ENCODE measurements at places on chromosomes 5 and 9.

DNA sequence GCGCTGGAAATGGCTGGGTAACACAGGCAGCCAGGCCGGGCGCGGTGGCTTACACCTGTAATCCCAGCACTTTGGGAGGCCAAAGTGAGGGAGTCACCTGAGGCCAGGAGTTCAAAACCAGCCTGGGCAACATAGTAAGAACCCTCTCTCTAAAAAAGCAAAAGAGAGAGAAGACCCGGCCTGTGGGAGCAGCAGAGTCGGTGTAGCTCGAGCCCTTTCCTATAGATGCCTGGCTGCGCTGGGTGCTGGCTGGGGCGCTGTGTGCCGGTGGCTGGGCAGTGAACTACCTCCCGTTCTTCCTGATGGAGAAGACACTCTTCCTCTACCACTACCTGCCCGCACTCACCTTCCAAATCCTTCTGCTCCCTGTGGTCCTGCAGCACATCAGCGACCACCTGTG, 9.2 kb downstream of the UCK1 start:
- no peak for DNase-seq

- no peak for DNase-seq
Observed at GRCh38 chr5:171707442-171707792, 78.2 kb upstream of the SMIM23 start.

- DNase-seq, result no peak
Observed at GRCh38 chr5:50947906-50948683, 281.7 kb downstream of the PARP8 start.

GRCh38 chr5:158699298-158699880, 400.3 kb downstream of the EBF1 start:
- no peak for DNase-seq

DNA sequence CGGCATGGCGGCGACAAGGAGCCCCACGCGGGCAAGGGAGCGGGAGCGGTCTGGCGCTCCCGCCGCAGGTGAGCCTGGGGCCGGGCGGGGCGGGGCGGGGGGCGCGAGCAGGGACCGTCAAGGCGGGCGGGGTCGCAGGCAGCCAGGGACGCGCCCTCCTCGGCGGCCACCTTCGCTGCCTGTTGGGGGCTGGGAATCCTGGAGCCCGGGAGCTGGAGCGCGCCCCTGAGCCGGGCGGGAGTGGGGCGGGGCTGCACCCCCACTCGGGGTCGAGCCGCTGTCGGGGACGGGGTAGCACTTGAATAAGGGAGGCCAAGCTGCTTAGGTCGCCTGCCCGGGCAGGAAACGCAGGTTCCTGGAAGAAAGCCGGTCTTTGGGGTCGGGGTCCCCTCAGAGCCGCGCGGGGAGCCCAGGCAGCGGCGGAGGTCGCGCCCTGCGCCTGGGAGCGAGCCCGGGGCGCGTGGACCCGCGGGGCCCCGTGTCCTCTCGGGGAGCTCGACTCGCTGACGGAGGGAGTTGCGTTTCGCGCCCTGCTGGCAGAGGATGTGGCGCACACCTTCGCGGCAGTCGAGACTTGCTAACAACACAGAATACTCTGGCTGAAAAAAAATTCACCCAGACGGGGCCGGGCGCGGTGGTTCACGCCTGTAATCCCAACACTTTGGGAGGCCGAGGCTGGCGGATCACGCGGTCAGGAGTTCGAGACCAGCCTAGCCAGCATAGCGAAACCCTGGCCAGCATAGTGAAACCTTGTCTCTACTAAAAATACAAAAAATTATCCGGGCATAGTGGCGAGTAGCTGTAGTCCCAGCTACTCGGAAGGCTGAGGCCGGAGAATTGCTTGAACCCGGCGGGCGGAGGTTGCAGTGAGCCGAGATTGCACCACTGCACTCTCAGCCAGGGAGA, 552 bp downstream of the OTULINL start:
- no peak for DNase-seq

- no peak for DNase-seq
Observed at GRCh38 chr9:10875752-10876151, 262.9 kb upstream of the PTPRD start.

DNA sequence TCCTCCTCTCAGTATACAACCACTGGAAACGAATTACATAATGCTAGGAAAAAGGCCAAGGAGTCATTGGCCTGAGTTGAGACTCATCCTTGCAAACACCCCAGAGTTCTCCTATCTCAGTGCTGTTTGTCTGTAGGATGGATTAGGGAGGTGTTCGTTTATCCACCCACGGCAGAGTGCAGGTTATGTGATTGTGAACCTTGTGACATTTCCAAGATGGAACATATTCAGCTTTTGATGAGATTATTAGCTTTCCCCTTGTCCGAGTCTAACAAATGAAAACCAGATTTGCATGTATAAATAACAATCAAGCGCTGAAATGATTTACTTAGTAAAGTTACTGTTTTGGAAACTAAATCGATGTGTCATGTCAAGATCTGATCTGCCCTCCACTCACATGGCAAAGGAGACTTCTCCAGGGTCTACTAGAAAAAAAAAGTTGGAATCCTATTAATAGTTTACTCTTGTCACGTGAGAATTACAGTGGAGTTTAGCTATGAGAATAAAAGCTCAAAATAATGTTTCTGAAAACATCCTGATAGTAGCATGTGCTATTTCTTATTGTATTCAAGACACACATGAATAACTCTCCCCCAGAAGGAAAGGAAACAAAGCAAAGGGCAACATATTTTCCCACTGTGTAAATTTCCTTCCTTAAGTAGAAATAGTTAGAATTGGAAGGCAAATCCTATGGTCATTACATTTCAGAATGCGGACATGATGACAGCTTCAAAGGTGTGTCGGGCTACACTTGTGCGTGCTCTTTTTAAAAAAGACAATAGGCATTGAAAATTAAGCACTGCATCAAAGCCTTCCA, 600.4 kb downstream of the EBF1 start:
- no peak for DNase-seq

GRCh38 chr9:36053971-36054370, 17.3 kb downstream of the RECK start:
- DNase-seq, result no peak

GRCh38 chr9:33135470-33135958, 31.6 kb downstream of the B4GALT1 start:
- no peak for DNase-seq

DNA sequence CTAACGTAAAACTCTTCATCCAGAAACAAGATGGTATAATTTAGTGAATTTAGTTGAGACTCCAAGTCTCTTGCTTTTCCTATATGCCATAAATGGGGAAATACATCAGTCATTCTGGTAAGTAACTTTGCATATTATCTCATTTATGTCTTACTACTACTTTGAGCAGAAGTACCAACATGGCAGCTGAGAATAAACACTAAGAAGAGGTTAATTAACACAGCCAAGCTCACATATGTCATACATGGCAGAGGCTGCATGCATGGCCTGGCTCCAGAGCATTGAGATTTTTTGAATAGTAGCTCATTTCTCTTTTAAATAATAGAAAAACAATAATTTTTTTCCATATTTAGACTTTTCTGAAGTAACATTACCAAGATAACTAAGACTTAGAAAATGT, 54.3 kb downstream of the CERT1 start:
- no peak for DNase-seq

DNA sequence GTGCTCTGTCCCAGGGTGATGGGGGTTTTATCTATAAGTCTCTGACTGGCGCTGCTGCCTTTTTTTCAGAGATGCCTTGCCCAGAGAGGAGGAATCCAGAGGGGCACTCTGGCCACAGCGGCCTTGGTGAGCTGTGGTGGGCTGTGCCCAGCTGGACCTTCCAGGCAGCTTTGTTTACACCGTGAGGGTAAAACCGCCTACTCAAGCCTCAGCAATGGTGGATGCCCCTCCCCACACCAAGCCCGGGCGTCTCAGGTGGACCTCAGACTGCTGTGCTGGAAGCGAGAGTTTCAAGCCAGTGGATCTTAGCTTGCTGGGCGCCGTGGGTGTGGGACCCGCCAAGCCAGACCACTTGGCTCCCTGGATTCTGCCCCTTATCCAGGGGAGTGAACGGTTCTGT, 41.3 kb upstream of the C9orf72 start:
- no peak for DNase-seq

GRCh38 chr9:21758540-21758939, 43.9 kb upstream of the MTAP start:
- no peak for DNase-seq

DNA sequence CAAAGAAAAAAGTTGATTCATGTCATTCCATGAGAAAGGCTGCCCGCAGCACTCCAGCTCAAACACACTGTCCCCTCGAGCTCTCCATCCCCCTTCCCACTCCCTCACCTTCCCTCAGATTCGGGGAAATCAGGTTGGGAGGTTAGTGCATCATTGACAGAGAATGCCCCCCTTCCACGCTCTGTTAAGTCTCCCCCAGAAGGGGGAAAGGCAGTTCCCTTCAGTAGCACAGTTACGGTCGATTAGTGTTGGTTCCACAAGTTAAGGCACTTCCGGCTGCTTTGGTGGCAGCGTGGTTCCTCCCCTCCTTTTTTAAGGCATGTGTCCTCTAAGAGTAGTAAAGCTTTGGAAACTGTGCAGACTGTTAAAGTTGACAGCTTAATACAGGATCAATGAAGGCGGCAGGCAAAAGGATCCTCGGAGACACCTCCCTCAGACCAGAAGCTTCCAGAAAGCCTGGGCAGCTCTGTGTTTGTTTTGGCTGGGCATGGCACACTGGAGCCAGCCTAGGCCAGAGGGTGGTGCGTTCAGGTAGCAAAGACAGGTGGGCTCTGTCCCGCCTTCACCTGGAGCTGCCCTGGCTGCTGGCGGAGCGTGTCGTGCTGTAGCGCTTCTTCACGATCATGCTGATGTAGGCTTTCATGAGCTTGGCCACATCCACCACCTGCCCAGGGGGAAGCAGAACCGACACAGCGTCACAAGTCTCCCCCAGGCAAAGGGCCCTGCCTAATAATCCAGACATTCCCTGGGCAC, 49.5 kb upstream of the RETREG1 start:
- no peak for DNase-seq

- DNase-seq, result peak; percentile 18
Observed at GRCh38 chr9:135990468-135991429, 29.6 kb upstream of the UBAC1 start.

DNA sequence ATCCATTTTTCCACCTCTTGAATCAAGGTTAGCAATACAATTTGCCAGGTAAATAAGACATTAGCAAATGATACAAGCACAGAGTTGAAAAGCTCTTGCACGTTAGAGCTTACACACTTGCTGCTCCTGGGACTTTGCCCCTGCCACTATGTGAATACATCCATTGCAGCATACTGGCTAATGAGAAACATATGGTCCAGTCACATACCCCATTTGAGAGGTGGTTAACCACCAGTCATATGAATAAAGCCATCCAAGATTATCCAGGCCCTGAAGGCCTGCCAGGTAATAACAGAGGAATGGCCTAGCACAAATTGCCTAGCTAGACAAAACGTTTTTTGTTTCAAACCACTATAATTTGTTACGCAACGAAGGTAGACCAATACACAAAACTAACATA, 45.8 kb upstream of the FTMT start:
- no peak for DNase-seq

DNA sequence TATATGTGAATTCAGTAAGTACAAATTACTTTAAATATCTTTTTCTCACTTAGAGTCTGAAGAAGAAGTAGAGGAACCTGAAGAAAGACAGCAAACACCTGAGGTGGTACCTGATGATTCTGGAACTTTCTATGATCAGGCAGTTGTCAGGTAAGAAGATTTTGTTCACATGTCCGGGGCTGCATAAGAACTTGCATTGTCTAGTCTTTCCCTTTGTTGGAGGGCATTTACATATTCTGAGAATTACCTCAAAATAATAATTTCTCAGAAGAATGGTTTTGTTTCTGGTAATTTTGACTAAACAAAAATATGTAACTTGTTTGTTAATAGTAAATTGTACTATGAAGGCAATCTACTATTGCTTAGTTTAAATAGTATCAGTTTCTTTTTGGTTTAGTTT, 23.7 kb downstream of the G3BP1 start:
- DNase-seq, result no peak

- no peak for DNase-seq
Observed at GRCh38 chr5:51484326-51484725, 101.1 kb downstream of the ISL1 start.

- no peak for DNase-seq
Observed at GRCh38 chr9:34793428-34793827, 83.5 kb upstream of the CCL21 start.

GRCh38 chr9:100346836-100347235, 5.9 kb downstream of the TEX10 start:
- DNase-seq, result no peak

DNA sequence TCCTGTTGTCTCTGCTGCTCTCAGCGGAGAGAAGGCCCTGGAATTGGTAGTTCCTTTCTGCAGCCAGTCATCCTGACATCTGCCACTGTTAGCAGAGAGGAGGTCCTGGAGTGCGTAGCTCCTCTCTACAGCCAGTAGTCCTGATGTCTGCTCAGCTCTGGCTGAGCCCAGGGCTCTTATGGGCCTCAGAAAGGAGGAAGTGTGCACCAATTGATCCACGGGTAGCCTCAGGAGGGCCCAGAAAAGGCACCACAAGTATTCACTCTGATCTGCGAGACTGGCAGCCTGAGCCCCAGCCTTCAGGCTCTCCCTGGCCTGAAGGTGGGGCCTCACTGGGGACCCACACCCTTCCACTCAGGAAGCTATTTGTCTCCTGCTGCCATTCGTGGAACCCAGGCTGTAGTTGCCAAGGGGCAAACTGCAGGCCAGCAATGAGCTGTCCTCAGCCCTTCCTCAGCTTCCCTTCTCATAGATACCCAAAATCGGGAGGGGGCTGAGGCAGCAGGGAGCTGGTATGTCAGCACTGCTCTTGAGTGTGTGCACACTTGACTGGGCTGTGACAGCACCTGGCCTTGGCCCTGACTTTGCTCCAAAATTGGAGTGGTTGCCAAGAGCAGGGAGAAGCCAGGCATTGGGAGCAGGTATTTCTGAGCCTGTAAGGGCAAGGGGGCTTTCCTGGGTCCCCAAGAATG, 1049.5 kb upstream of the ACO1 start:
- DNase-seq, result no peak

- no peak for DNase-seq
Observed at GRCh38 chr5:158309088-158309807, 450.3 kb upstream of the CLINT1 start.

DNA sequence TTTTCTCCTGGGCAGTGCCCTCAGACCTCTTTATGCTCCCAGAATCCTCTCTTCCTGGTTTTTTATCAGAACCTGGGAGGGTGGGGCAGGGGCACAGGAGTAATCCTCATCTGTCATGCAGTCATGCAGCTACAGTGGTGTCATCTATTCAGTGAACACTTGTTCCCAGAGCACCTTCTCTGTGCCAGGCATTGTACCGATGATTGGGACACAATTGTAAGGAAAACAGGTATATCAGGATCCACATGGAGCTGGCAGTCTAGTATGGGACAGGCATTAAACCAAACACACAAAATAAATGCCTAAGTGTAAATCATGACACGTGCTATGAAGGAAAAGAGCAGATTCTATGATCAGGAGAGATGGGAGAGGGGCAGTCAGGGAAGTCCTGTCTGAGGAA, 21.5 kb upstream of the IDNK start:
- no peak for DNase-seq
